IMR-90 (cell line): ENCODE measurements at places on chromosomes 5 and 9.

DNA sequence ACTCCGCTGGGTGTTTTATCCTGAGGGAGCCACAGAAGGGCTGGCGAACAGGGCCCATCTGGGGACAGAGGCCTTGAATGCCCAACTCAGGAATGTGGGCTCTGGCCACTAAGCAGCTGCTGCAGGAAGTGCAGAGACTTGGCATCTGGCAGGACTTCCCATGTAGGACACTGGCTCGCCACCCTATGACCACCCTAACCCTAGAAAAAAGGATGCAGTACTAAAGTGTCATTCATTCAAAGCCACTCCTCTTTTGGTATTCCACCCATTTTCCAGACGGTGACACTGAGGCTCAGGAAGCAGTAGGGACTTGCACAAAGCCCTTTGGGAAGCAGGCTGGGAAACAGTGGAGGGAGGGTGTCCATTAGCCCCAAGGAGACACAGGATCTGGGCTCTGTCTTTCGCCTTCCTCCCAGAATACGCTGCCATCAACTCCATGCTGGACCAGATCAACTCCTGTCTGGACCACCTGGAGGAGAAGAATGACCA, 3.0 kb downstream of the BBLN start:
- no peak for DNase-seq

DNA sequence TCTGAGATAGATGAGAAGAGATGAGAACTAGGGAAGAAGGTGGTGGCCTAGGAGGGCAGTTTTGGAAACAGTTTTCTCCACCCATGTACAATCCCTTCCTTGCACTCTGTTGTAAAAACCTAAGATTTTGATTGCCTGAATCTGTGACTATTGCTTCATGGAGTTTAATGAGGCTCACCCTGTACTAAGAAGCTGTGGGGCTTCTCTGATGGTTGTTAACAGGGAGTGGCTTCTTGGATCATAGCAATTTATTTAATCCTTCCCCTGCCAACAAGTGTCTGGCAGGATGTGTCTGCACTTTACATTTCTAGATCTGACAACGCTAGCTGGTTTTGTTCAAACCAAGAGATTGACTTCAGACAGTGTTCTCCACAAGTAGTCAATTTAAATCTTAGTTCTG, 74.7 kb upstream of the C5orf46 start:
- DNase-seq = no peak

DNA sequence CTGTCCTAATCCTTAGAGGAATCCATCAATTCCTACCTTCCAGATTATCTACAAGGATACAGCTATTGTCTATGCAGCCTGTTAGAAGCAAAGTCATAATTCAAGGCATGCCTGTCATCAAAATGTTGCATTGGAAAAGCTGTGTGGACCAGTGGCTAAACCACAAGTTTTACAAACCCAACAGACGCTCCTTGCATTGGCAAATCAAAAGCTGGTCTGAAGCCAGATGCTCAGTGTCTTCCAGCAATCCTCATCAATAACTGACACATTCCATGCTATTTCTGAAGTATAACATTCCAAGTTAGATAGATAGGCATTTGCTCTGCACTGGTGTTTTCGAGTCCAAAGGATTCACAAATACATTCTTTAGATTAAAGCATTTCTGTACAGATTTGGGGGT, 213.6 kb downstream of the EBF1 start:
- DNase-seq = no peak

DNA sequence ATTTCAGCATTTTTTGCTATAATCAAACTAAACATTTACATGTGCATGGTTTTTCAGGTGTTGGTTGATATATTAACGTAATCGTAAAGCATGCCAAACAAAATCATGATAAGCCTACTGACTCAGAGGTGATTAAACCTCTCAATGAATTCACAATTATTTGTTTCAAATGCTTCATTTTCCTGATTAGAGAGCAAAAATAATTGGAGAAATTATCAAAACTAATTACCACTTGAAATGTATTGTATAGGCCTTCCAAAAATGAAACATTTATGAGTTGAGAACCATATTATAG, 45.7 kb upstream of the JMY start:
- no peak for DNase-seq

- no peak for DNase-seq
These were observed 11.6 kb downstream of the UBAC1 start for GRCh38 chr9:135949501-135950134.
